ENCODE measurements at places on chromosomes 4 and X.

GRCh38 chr4:82275431-82276331 is 98.1 kb downstream of the HNRNPD start:
- DNase-seq, result no peak

DNA sequence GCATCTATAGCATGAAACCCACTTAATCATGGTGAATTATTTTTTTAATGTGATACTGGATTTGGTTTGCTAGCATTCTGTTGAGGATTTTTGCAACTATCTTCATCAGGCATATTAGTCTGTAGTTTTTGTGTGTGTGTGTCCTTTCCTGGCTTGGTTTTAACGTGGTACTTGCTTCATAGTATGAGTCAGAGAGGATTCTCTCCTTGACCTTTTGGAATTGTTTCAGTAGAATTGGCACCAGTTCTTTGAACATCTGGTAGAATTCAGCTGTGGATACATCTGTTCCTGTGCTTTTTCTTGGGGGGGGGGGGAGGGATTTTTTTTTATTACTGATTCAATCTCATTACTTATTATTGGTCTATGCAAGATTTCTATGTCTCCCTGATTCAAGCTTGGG is 232.0 kb upstream of the KLF8 start:
- DNase-seq, result no peak

DNA sequence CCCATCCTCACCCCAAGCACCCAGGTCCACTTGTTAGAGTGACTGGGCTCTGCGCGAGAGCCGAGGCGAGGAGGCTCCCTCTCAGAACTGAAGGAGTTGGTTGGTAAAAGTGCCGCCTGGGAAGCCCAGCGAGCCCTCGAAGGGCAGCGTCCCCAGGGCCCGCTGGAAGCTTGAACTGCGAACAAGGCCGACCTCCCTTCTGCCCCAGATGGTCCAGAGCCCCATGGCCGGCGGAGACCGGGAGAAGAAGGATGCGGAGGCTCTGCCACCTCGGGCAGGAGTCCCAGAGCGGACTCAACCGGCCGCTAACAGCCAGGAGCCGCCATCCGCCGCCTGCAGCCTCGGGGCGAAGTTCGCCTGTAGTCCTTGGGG is 116.3 kb upstream of the TEX13C start:
- peak; percentile 11 for DNase-seq

GRCh38 chrX:75156531-75156945 is 455 bp upstream of the ABCB7 start:
- DNase-seq, result peak; percentile 22

GRCh38 chr4:42709392-42710065 is 52.6 kb upstream of the ATP8A1 start:
- DNase-seq, result no peak

DNA sequence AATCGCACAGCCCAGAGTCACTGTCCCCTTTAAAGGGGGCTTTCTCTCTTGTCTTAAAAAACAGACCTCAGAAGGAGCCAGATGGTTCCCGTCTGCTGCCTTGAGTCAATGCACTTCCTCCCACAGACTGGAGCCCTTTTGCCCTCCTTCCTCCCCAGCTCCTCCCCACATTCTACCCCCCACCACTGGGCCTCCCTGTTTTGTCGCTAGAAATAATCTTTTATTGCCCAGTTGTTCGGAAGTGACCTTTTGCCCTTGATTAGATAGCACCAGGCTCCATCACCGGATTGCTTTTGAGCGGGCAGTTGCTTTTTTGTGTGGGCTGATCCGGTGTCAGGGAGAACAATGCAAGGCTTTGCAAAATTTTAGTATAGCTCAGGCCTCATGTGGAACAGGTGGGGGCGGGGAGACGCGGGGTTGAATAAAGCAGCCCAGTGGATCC is 47.7 kb downstream of the SPRY1 start:
- DNase-seq, result peak; percentile 8

DNA sequence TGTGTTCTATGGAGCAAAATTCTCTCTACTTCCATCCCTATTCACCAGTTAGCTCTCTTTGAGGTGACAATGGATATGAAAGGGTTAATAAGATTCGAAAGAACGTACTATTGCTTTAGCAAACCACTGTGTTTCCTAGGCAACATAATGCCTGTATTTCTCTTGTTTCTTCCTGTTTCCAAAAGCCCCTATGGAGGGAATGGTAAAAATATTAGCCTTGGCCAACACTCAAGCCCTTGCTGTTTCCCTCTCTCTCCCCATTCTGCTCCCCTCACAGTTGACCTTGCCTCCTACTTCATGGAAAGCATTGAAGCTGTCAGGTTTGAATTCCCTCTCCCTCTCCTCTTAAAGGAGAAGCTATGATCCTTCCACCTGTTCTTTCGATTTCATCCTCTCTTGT is 9.6 kb upstream of the PGRMC1 start:
- no peak for DNase-seq

GRCh38 chr4:3709061-3709845 is 56.9 kb upstream of the ADRA2C start:
- no peak for DNase-seq

- no peak for DNase-seq
Measured at GRCh38 chrX:7714351-7714750, 128.6 kb upstream of the VCX start.

- peak; percentile 71 for DNase-seq
Measured at GRCh38 chr4:337932-338758, 531 bp downstream of the ZNF141 start.

DNA sequence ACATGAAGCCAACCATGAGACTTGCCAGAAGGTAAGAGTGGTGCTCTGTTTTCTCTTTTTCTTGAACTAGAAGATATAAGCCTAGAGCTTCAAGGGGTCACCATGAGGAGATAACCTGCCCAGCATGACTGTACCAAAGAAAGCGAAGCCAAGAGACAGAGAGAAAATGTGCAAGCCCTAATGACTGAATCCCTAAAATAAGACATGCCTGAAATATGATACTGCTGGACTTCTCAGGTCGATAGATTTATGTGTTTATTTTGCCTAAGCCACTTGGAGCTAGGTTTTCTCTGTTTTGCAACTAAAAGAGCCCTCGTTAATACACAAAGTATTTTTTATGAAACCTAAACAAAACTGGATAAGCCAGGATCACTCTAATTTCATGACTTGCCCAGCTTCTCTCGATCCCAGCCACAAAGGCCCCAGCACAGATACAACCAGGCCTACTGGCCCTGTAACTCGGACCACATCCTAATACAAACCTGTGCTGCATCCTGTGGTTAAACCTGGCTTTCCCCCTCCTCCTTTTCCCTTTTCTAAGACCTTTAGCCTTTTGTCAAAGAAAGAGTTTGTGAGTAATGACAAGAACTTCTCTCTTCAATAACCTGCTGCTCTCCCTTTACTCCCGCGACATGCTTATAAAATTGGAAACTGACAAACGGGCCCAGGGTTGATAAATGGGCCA is 185.8 kb downstream of the APBB2 start:
- no peak for DNase-seq

DNA sequence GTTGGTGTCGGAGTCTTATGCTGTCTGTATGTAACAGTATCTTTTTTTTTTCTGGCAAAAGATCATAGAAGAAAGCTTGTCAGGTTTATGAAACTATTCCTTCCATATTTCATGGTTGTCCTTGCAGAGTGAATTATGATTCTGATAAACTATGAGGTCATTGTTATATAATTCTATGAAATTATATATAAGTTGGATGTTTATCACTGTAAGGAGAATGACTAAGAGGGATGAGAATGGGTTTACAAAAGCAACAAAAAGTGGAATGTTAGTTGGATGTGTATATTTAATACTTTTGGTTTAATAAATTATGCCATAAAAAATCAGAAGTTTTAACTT is 43.1 kb downstream of the RAPGEF2 start:
- DNase-seq, result no peak

DNA sequence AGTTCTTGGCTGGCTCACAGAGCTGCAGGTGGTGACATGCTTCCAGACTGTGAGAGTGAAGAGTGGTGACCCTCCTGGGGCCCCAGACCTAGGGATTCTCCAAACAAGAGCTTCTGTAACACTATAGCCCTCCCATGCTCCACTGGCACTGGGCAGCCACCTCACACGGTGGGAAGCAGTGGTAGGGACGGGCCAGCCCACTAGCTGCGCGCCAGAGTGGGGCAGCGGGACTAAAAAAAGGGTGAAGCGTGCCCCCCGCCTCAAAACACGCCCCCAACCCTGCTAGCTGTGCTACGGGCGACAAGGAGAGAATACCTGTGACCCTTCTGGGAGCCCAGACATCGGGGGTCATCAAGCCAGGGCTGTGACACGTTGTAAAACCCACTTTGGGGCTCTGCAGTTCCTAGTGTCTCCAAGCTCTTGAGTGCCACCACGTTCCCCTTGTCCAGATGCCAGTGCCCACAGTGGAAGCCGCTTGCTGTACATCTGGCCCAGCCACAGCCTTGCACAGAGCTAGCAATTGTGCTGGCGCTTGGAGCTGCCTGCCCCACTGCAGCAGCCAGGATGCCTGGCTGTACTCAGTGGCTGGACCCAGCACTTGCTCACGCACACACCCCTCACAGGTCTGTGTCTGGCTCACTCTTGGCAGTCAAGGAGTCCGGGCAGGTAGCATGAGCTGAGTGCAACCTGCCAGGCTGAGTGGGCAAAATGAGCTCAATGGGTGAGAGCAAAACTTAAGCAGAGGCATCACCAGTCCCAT is 100.0 kb downstream of the DCAF12L2 start:
- no peak for DNase-seq

- no peak for DNase-seq
Measured at GRCh38 chr4:7273738-7274297, 81.5 kb downstream of the SORCS2 start.

DNA sequence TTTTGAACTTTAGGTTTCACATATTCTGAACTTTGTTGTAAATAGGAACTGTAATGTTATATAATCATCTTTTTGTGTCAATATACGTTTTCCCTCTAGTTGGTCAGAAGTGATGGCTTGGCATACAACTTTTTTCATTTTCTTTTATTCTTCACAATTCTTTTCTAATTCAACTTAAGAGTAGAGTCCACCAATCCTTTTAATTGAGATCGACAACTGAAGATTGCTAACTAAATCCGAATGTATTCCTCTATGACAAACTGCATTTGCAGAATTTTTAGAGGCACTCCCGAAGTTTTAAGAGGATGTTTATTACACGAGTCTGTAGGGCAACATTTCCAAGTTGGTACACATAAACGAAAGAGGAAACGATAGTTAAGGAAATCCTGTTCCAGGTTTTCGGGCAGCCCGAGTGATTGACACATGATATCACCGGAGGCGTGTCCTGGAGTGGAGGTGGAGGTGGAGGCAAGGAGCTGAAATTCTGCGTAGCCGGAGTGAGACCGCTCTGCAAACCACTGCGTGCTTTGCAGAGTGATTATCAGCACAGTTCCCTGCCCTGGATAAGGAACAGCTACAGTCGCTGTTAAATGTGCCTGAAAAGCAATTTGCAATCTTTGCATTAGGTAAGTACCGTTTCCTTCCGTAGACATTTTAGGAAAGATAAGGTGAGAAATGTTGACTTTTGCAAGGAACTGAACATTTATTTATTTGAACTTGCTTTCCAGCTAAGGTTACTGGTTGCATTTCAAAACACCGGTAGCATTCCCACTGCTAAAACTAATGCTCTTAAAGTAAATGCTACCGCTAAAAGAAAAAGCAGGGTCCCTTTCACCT is at the start of gene SPRY1:
SPRY1 (plus strand) TSS at position 489 of the 837 bp plus-strand sequence. CDS start 4,797 bp downstream, outside the sequence.
- DNase-seq, result peak; percentile 95

DNA sequence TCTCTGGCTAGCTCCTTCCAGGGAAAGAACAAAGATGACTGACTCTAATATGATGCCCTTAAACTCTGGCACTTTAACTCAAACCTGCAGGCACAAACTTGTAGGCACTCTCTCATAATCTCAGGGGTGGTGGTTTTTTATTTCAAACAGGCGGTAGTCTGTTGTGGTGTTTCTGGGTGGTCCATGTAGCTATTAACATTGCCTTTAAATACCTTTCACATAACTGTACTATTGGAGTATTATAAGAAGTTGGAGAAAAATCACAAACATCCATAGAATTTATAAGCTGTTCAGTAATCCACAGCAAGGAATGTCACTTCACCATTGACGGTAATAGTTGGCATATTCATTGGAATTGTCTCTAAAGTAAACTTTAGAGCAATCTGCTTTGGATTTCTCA is 204.2 kb upstream of the PDE5A start:
- DNase-seq, result peak; percentile 30

- peak; percentile 80 for DNase-seq
Measured at GRCh38 chrX:53048169-53049126, at the start of gene GPR173. TSS of gene GPR173 (plus strand) at chrX:53048789. CDS start at chrX:53076622, 27,833 bp downstream.

DNA sequence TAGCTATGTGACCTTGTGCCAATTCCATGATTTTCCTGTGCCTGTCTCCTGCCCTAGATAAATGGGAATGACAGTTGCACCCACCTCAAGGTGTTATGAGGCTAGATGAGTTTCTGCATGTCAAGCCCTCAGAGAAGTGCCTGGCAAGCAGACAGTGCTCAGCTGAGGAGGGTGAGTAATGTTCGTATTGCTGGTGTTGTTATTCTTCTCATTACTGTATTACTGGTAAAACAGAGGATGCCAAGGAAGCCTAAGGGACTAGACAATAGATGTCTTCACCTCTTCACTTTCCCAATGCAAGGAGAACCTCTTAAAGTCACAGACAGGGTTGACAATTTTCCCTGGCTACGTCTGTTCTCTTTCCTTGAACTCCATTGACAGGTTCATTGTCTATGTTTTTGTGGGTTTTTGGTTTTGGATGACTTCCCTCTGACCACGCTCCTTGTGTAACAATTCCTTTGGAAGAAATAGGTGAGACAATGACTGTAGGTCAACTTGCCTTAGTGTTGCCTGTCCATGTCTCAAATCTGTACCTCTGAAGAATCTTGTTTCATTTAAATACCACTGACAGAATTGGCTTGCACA is 19.2 kb downstream of the ETDC start:
- peak; percentile 10 for DNase-seq

DNA sequence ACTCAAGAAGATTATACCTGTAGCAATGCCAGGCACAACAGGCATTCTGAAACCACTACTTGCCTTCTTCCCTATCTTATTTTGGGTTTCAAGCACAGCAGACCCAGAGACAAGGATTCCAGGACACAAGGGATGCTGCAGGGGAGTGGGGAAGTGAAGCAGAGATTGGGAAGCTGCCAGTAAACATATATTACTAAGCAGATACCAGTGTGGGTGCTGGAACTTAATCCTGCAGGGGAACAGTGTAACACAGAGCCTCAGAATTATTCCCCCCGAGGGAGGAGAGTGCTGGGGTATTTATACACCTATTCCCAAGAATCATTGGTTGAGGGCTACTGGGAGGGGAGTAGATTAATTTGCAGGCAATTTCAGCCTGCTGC is 33.3 kb upstream of the MAML3 start:
- DNase-seq, result no peak

DNA sequence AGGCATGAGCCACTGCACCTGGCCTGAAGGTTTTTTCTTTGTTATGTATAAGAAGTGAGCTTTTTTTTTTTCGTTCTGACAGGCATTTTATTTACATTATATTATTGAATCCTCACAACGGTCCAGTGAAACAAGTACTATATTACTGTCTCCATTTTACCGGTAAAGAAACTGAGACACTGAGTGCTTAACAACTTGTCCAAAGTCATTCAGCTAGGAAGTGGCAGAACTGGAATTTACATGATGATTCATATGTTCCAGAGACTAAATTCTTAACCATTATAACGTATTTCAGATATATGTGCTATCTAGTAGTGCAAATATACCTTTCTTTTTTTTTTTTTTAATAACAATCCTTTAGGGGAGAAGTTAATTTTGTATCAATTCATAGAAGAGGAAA is 18.4 kb upstream of the SLC6A14 start:
- no peak for DNase-seq
